HT-29 (cell line): ENCODE measurements at places on chromosomes 1 and 21. TPM values are rescaled to one million over a fixed set of nuclear protein-coding genes. Genes with fewer than 3 reads are reported as not detected.

PLEKHA6 gene
- total RNA-seq = 76.7 and 88.6 TPM in 2 replicates

S100A4 gene
- 694 and 702 TPM in 2 replicates for total RNA-seq

NTRK1 gene
- total RNA-seq = not detected in 2 replicates

LRRC3 gene
- total RNA-seq = 0.08 and 0.10 TPM in 2 replicates

PLA2G2D gene
- not detected in 2 replicates for total RNA-seq
